NCI-H1092 treated with DMSO at 0.1 percent for 48 hours (cell line): ENCODE measurements at places on chromosomes 2 and 18.

- no peak for DNase-seq
These were observed 56.9 kb downstream of the DGKD start for GRCh38 chr2:233411162-233411561.

DNA sequence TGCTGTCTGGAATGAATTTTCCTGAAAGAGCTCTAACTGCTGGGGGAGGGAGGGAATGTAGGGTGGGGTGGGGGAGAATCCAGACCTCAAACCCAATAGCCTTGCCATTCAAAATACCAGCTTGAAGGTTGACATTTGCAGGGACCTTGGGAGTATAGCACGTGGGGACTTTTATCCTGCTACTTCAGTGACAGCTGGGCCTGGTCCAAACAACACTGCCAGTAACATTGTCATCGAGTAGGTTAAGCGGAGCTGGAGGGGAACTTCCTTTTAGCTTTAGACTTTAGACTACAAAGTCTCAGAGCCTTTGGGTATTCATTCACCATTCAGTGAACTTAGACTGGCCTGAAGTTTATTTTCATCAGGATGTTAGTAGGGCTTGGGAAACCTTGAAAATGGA, 248.7 kb downstream of the MEIS1 start:
- DNase-seq: no peak

DNA sequence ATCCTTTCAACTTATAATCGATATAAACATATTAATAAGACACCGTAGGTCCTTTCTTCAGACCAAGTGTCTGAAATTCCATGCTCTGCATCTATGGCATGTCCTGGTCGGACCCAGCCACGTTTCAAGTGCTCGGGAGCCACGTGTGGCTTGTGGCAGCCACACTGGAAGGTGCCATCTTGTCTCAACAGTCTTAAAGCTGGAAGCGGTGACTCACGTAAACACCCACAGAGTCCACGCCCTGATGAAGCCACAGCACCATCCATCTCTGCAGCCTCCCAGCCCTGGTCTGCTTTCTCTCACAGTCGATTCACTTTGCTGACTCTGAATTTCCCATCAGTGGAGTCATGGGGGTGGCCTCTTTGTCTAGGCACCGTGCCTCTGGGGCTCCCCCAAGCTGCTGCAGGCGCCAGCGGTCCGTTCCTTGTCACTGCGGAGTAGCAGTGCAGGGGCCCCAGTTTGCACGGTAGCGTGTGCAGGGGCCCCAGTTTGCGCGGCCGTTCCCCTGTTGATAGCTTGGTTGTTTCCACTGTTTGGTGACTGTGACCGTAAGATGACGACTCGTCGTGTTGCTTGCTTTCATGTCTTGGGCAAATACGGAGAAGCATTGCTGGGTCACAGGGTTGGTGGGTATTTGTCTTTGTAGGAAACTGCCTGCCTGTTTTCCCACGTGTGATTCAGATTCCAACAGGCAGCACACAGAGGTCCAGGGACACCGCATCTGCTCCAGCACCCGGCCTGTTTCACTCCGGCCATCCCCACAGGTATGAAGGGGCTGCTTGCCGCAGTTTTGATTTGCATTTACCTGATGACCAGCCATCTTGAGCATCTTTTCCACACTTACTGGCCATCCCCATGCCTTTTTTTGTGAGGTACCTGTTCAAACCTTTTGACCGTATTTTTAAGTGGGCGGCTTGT, 240.3 kb downstream of the HDAC4 start:
- DNase-seq: no peak

DNA sequence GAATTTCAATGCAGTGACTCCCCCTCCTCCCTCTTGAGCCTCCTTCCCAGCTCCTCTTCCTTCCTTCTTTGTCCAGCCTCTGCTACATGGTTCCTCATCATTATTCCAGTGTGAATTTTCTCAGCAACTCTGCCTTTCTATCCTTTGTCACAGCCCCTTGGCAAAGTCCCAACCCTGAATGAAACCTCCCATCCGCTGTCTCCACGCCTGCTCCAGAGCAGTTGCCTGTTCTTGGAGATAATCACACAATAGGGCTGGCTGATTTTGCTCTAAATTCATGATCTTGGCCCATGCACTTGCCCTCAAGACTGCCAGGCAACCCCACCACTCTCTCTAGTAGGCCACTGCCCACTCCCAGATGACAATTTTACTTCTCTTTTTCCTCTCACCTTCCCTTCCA, 61.4 kb downstream of the BCL2L11 start:
- no peak for DNase-seq

DNA sequence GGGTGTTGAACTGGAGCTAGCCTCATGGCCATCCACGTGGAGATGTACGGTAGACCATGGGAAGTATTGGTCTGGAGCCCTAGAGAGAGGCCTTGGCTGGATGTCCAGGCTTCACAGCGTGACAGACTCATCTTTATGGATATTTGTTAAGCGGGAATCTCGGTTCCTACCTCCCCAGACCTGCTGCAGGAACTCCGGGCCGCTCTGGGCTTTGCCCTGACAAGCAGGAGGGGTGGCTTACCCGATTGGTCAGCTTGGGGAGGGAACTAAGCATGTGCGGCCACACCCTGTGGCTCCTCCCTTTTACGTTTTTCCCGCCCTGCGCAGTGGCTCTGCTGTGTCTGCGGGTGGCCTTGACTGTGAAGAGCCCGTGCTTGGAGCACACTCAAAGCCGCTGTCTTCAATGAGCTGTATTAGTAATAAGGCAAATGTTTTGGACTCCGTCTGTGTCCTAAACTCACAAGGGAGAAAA, 52.3 kb downstream of the PAPOLG start:
- no peak for DNase-seq

DNA sequence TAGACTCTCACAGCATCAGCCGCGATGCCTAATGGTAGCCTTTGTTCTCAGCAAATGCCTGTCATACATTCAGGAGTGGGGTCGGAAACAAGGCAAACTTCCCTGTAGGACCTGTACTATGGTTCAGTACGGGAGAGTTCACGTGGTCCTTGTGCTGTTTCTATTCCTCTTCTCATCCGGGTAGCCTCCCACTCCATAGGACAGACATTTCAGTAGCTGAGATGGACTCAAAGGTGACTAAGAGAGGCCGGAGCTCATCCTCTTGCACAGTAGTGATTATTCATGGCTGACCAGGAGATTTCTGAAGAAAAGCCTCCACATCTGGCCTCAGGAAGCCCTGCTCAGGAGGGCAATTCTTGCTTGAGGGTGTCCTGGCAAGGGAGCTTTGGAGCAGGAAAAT, 117.8 kb upstream of the SPRED2 start:
- DNase-seq: no peak

DNA sequence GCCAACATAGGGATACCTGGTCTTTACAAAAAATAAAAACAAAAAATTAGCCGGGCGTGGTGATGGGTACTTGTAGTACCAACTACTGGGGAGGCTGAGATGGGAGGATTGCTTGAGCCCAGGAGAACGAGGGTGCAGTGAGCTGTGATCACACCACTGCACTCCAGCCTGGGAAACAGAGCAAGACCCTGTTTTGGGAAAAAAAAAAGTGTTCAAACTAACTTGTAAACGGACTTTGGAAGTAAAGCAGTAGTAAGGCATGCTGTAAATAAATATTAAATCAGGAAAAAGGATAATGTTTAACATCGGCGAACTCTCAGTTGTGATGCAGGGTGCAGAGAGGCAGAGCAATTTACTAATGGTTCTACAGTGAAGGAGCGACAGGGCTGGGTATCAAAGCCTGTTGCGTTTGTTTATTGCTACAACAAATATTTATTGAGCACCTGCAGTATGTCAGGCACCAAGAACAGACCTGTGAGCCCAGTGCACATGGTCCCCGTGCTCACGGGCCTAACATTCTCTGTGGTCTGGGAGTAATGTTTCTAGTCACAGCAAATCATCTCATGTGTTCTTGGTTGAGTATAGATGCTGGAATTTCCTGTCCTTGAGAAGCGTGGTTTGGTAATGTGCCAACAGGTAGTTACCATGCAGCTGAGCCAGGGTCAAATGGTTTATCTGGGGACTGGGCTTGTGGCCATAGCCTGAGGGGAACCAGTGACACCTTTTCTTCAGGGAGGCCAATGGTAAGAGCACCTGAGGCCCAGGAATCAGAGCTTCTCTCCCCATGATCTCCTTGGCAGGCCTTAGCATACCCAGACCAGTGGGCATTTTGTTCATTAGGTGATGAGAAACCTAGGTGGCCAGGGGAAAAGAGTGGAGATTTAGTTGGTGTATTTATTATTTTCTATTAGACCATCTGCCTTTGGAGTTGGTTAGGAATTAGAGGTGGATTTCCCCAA, 27.9 kb upstream of the GREB1 start:
- no peak for DNase-seq

GRCh38 chr2:187617905-187618304, 63.7 kb upstream of the TFPI start:
- no peak for DNase-seq

DNA sequence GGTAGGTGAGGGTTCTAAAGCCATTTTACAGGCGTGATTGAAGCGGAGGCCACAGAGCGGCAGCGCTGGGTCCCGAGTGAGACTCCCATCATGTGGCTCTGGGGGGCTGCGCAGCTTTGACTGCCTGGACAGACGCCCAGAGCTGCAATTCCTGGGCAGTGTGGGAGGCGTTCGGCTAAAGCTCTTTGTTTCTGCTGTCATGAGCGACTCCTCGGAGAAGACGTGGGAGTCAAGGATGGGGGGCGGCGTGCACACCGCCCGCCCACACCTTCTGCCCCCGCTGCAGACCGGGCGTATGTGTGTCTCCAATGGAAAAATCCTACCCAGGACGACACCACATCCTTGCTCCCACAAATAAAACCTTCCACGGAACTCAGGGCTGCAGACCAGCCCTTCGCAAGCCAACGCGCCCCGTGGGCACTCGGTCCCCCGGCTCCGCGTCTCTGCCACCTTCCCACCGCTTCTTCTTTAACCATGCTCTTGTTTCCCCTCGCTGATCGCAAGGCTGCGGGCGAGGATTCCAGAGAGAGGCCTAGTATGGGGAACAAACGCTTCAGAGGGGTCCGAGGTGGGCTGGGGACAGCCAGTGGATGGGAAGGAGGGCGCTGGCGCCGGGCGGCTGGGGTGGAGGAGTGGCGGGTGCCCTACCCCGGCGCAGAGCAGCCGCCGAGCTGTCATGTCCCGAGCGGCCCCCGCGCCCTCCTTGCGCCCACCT, 680 bp upstream of the LBH start:
- peak; percentile 31 for DNase-seq
